ENCODE measurements at places on chromosomes 4 and X.

DNA sequence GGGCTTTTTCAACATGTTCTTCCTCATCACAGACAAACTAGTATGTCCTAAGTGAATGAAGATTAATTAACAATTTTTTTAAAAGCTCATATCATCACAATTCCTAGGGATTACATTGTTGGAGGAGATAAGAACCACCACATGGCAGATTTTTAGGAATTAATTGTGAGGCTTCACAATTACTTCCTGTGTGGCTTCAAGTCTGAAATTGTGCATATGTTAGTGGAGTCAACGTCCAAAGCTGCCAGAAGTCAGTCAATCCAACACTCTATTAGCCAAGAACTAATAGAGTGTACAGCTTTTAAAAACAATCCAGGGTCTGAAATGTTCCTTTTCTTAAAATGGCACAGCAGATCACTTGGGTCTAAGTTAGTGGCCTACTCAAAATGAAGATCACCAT lies 49.3 kb upstream of the C1QTNF7 start:
- DNase-seq = no peak

DNA sequence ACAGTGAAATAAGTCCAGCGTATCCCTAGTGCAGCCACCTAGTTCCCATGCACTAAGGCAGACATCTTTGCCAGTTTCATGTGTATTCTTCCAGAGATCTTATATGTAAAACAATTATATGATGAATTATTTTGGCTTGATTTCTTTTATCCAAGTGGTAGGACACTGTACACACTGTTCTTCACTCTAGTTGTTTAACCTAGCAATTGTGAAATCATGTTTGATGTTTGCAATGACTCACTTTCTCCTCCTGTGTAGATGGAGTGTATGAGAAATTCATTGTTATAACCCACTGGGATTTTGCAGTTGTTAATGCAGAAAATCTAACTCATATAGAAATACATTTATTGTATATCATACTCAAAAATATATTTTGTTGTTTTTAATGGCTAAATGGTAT lies 17.5 kb upstream of the TBC1D1 start:
- no peak for DNase-seq

DNA sequence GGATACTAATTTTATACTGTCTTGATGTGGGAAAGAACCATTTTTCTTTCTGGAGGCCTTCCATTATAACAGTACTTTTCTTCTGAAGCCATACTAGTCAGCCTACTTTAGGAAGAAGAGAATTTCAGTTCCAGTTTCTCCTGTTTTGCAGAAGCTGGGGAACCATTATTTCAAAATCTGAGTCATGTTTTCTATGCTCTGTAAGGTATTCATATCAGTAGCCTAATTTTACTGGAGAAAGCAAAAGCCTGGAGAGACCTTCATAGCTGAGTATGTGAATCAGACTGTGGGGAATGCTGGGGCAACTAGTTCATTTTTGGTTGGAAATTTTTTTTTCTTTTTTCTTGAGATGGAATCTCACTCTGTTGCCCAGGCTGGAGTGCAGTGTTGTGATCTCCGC lies 22.4 kb downstream of the AFF1 start:
- no peak for DNase-seq

GRCh38 chr4:18242919-18243693 lies 221.6 kb upstream of the LCORL start:
- DNase-seq = no peak

DNA sequence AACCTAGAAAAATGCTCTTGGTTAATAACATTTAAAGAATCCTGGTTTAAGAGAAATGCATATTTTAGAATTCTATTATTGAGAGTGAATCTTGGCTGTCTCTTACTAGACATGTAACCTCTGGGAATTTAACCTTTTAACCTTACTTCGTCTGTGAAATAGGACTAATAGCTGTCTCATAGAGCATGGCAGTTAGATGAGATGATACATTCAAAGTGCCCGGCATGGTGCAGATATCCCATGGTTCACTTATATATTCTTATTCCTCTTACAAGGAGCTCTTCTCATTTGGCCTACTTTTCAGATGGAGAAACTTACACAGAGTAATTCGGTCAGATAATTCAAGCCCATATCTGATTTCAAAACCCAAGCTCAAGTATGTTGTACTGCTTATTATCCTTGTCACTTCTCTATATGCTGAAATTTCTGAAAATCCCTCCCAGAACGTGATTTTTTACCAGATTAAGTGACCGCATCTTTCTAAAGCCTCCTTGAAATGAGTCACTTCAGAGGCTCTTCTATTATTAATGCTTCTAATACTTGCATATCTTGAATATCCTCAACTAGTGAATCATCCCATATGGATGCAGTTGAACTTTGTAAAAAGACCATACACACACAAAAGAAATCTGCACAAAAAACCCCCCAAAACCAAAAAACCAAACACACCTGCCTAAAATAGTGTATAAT lies 4.9 kb downstream of the CDKN2AIP start:
- no peak for DNase-seq

GRCh38 chr4:121336706-121337105 lies 44.1 kb downstream of the QRFPR start:
- DNase-seq = no peak

DNA sequence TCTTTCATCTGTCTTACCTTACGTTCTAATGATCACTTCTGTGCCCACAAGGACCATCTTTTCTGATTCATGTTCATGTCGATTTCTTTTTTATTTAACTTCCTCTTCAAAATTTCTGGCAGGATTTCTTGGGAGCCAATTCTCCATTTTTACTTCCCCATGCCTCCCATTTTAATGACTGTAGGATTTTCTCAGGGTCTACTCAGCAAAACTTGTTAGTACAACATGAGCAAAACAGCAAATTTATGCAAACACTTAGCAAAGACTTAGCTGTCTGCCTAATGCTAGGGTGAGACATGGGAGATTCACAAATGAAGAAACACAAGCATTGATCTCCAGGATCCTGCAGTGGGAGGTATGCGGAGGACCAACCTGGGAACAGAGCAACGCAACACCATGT lies 5.5 kb downstream of the CD38 start:
- no peak for DNase-seq

Measured in SK-N-MC (cell line).